ENCODE measurements at places on chromosomes 12 and 14.

DNA sequence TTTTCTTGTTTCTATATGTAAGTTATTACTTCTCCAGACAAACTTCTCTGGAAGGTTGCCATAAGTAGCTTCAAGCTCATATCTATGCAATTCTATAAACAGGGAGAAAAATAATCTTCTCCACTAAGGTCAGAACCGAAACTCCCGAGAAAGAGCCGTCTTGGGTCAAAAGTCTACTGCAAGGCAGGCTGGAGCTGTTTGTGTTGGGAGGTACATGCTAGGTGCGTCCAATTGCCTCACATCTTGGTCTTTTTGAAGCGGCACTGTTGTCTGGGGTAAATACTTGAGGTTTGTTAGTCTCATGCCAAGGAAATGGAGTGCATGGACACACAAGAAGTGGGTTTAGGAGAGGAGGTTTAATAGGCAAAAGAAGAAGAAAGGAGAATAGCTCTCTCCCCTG is 674.7 kb upstream of the TMEM132C start:
- no peak for DNase-seq

GRCh38 chr12:26690601-26691000 is 142.4 kb downstream of the ITPR2 start:
- no peak for DNase-seq

DNA sequence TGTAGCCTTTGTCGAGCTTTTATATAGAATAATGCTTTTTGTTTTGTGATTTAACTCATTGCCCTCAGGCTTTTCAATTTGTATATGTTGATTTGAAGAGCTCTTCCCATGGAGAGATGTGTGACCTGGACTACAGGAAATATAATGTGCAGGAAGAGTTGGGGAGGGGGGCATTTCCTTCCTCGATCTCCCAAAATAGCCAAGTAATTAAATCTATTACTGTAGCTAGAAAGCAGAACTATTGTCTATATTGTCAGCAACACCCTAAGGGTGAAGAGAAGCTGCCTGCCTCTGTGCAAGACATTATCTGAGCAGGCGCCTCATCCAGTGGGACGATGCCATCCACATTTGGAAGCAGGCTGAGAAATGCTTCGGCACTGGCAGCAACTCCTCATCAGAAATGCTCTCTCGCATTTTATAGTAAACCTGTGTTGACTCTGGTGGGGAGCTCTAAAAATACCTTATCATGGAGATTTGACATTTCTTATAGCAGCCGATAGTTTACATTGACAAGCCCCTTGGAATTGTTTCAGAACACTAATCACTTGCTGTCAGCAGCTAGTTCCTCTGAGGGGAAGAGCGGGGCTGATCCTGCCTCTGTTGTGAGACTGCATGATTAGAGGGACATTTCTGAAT is 392.5 kb upstream of the RGS6 start:
- no peak for DNase-seq

DNA sequence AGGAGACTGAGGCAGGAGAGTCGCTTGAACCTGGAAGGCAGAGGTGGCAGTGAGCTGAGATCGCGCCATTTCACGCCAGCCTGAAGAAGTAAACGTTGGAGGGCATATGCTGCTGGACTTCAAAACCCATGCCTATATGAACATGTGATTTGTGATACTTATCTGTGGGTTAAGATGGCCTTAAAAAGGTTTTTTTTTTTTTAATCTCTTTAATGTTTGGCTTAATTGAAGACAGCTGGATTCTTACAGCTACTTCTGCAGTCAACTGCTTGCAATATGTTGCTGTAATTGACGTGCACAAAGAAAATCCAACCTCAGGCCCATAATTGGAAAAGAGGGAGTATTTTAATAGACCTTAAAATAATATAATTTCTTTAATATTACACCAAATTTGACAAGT is 1.5 kb upstream of the B3GNT4 start:
- no peak for DNase-seq

DNA sequence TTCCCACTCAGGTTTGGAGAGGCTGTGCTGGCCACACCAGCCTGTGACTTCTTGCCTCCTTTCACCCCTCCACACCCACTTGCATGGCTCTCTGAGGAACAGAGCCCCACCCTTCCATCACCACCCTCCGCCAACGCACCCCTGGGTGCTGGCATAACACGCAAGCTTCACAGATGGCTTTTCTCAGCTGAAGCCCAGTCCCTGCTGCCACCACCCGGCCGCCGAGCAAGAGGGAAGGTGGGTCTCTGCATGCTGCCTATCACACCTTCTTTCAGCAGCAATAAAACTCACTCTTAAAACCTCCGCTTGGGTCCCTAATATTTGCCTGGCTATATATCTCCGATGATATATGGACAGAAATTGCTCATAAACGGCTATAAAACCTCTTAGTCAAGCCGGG is 41.6 kb downstream of the SMUG1 start:
- no peak for DNase-seq

DNA sequence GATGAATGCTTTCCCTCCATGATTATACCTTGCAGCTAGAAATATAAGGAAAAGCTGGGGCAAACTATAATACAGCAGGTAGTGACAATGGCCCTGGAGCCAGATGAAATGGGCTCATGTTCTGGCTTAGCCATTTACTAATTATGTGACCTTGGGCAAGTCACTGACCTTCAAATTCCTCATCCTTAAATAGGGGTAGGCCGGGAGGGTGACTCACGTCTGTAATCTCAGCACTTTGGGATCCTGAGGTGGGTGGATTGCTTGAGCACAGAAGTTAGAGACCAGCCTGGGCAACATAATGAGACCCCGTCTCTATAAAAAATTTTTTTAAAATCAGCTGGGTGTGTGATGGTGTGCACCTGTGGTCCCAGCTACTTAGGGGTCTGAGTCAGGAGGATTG is 155.4 kb downstream of the C12orf75 start:
- DNase-seq = no peak

GRCh38 chr12:59401862-59402261 is 194.0 kb upstream of the SLC16A7 start:
- no peak for DNase-seq

- no peak for DNase-seq
Observed at GRCh38 chr12:126708492-126708896, 1558.5 kb upstream of the TMEM132C start.

GRCh38 chr14:85420278-85420677 is 109.7 kb upstream of the FLRT2 start:
- DNase-seq = no peak

DNA sequence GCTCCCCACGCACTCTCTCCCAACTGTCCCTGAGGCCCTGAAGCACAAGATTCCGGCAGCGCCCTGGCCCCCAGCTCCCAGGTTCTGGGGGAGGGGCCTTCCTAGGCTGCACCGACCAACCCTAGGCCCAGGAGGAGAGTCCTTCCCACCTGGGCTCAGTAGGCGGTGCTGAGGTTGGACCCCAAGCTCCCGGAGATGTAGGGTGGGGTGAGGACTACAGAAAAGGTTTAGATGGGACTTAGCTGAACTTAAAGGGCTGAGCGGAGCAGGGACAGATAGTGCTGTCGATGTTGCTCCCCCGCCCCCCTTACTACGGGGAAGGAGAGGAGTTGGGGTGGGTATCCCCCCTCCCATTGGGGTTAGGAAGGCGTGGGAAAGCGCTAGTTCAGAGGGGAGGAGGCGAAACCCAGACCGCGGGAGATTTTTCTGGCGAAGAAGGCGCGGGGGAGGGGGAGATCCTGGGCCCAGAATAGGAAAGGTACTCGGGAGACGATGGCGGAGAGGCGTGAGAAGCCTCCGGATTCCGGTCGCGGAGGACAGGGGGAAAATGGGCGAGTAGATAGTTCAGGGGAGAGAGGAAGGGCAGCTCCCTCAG is 4.2 kb upstream of the BAZ2A start:
- DNase-seq = no peak

- no peak for DNase-seq
Observed at GRCh38 chr14:24137529-24138395, 1.8 kb downstream of the PSME1 start.

GRCh38 chr12:45626965-45627364 is 102.5 kb upstream of the ARID2 start:
- DNase-seq = no peak

- no peak for DNase-seq
Observed at GRCh38 chr12:20134652-20135051, 233.7 kb upstream of the PDE3A start.

All from activated CD4-positive, CD25-positive, alpha-beta regulatory T cell treated with anti-CD3 and anti-CD28 coated beads, Interleukin-2, amount 50 U/mL, for 72 hours (primary cell).